Stimulated activated CD8-positive, alpha-beta memory T cell treated with anti-CD3 and anti-CD28 coated beads, Interleukin-4, amount 100 ng/mL, for 1 hour (primary cell): ENCODE measurements at places on chromosomes 2 and 18.

- DNase-seq, result no peak
Measured at GRCh38 chr2:100959225-100959880, 42.7 kb upstream of the RPL31 start.

DNA sequence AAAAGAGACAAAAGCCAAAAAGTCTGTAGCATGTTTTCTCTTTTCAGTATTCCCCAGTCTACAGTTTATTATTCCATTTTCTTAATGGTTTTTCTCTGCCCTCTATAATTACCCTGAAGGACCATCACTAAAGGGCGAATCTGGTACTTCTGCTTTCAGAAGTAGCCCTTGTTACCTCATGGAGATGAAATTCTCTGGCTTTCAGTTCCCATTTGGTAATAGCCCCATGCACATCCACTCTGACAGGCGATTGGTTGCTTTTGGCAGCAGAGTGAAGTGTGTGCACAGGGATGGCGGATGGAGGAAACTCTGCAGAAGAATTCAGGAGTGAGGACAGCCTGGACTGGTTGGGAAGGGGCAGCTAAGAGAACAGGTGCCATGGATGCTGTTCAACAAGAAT lies 66.3 kb upstream of the NABP1 start:
- DNase-seq, result no peak

- no peak for DNase-seq
Measured at GRCh38 chr2:208643145-208643544, 236.6 kb downstream of the PTH2R start.

GRCh38 chr2:234289834-234290590 lies 206.9 kb downstream of the ARL4C start:
- DNase-seq, result no peak

GRCh38 chr18:3055186-3055728 lies 42.3 kb upstream of the LPIN2 start:
- DNase-seq, result no peak

- DNase-seq, result no peak
Measured at GRCh38 chr2:10406016-10406415, 42.1 kb downstream of the ODC1 start.

GRCh38 chr2:216539791-216540241 lies 41.2 kb downstream of the RPL37A start:
- no peak for DNase-seq

GRCh38 chr18:58535340-58536201 lies 93.3 kb downstream of the ALPK2 start:
- DNase-seq, result no peak

GRCh38 chr2:9220201-9220600 lies 13.6 kb downstream of the ASAP2 start:
- no peak for DNase-seq

- DNase-seq, result no peak
Measured at GRCh38 chr2:187338679-187339121, 109.4 kb downstream of the CALCRL start.

- DNase-seq, result no peak
Measured at GRCh38 chr2:85119900-85120299, 13.3 kb upstream of the TCF7L1 start.

GRCh38 chr2:28134857-28135256 lies 244.3 kb downstream of the BABAM2 start:
- no peak for DNase-seq

- no peak for DNase-seq
Measured at GRCh38 chr2:98867539-98868309, 68.3 kb downstream of the CRACDL start.

GRCh38 chr2:180662521-180662920 lies 317.9 kb upstream of the UBE2E3 start:
- DNase-seq, result no peak

- DNase-seq, result no peak
Measured at GRCh38 chr18:26655525-26656430, 107.4 kb upstream of the KCTD1 start.

DNA sequence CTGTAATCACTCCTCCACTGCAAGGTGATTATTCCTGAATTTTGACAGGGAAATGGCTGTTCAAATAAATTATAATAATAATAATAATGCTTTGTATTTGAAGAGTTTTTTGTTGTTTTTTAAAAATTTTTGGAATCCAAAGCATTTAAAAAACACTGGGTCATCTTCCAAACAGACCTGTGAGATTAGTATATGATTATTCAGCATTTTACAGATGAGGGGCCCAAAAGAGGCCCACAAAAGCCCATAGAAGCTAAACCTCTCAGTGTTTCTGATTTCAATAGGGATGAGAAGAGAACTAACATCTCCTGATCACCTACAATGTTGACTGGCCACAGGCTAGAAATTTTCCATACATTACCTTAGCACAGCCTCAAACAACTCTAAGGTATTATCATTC lies 8.0 kb upstream of the POLR2D start:
- no peak for DNase-seq

- DNase-seq, result no peak
Measured at GRCh38 chr2:70454936-70455544, 98.6 kb downstream of the TGFA start.
